CD4-positive, alpha-beta memory T cell (primary cell): ENCODE measurements at places on chromosomes 11 and 22.

GRCh38 chr11:93741882-93742226 lies 382 bp downstream of the C11orf54 start:
- DNase-seq = no peak

DNA sequence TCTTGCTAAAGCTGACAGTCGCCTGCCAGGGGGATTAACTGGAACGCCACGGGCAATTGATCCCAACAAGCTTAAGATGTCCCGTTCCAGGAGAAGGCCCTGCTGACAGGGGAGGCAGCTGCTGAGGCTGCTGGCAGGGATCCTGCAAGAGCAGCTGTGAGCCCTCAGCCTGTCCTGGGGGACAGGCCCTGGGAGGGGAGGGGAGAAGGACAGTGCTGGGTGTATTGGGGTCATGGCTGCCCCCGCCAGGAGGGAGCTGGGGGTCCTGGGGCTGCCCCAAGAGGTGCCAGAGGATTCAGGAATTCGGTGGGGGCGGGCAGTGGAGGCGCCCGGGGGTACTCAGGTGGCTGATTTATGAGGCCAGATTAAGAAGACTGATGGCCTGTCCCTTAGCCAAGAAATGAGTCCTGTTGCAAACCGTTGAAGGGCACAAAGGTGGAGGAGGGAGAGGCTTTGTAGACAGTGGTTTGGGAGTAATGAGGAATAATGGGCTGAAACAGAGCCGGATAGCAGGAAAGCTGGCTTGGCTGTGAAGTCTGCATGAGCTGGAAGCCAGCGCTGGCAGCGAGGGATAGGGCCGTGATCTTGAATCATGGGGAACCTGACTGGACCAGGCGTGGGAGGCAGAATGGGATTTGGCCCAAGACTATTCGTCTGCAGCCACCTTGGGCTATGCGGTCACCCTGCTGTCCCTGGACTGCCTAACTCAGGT lies 133.5 kb downstream of the CACNA1I start:
- DNase-seq = no peak

DNA sequence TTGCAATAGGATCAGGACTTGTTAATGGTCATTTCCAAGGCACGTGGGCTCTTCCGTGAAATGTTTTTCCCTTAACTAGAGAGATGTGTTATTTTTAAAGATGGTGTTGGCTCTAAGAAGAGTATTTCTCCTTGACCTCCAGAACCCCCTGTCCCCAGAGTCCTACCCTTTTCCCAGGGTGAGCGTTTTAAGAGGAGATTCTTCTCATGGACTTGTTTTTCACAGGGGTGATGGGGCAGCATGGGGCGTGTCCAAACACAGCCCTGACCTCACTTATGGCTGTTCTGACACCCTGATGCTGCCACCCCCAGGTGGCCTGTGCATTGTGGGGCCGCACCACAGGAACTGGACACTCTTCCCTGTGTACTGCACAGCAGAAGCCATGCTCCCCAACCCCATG lies 335.7 kb downstream of the TBC1D22A start:
- no peak for DNase-seq

- DNase-seq = no peak
Observed at GRCh38 chr11:110797453-110797852, 85.2 kb upstream of the ARHGAP20 start.

DNA sequence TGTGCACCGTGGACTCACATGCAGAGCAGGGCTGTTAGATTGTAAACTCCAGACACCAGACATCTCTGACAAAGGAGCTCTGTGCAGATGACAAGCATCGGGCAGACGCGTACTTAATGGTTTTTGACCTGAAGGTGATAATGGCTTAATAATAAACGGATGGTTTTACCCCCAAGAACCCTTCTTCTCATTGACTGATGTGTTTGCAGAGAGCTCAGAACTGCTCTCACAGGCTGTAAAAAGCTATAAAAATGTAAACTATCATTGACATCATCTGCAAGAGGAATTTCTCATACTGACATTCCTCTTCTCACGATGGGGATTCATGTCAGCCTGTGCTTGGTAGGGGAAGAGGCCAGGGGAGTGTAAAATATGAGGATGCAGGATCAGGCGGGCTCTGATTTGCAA lies 8.6 kb upstream of the ARHGAP8 start:
- no peak for DNase-seq

DNA sequence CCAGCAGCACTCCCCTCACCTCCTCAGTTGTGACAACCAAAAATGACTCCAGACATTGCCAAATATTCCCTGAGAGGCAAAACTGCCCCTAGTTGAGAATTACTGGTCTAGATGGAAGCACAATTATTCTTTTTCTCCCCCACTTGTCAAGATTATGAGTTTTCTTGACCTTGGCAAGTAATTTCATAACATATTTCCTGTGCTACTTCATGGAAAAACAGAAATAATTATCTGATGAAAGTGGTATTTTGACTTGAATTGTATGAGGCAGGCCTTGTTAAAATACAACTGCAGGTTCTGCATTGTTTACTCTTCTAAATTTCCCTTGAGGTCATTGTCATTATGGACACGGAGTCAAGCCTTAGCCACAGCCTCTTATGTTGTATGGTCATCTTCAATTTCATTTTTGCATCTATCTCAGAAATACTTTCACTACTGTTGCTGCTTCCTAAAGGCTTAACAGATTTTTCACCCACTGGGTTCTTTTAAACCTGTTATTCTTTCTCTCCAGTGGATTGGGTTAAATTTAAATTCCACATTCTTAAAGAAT lies 32.2 kb upstream of the LDLRAD3 start:
- DNase-seq = no peak

DNA sequence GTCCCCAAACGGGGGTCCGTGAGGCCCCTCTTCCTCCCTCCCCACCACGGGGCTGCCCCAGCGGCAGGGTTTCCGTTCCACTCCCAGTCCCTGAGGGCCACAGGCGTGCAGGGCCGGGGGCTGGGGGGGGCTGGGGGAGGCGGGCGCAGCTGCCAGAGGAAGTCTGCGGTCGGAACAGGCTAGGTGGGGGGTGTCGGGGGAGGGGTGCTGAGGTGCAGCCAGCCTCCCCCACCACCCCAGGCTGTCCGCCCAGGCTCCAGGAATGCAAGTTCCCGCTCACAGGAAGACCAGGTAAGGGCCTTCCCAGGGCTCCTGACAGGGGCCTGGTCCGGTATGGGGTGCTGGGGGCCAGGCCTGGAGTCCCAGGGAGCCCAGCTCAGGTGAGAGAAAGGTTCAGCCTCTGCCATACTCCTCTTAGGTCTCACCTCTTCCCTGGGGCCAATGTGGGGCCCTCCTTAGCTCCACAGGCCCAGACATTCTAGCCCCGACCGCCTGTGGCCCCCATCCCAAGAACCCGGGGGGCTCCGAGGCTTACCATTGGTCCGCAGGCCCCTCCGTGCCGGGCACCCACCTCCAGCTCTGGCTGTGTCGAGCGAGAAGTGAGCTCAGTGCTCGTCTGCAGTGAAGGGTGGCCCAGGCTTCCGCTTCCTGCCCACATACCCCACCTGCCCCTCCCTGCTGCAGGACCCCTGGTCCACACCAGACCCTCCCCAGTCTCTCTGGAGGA lies at the start of gene PTPRCAP:
PTPRCAP (minus strand) TSS at position 601 of the 727 bp plus-strand sequence; CDS start at position 538, 63 bp downstream.
- DNase-seq = peak; percentile 80

DNA sequence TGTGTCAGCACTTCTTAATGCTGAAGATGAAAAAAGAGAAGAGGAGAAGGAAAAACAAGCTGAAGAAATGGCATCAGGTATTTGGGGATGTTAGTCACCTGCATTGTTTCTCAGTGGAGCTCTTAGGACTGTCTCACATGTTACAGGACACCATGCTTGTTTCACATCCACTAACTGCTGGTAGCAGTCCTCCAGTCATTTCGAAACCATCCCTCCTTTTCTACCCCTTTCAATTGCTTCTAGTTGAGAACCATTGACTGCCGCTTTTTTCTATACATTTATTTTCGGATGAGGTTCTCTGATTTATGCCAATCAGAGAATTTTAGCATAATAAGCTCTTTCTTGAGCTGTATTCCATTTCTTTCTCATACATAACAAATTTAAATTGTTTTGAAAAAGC lies 21.5 kb downstream of the BIRC2 start:
- DNase-seq = no peak

GRCh38 chr11:71163371-71163770 lies 89.0 kb downstream of the SHANK2 start:
- no peak for DNase-seq

- DNase-seq = no peak
Observed at GRCh38 chr22:48751539-48752437, 1075.9 kb downstream of the BRD1 start.

DNA sequence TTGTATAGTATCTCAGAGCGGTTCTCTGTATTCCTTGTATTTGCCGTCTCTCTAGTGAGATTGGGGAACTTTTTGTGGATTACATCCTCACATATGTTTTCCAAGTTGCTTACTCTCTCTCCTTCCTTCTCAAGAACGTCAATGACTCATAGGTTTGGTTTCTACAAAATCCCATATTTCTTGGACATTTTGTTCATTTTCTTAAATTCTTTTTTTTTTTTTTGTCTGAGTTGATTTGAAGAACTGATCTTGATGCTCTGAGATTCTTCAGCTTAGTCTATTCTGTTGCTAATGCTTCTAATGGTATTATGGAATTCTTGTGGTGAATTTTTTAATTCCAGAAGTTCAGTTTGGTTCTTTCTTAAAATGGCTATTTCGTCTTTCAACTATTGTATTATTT lies 28.4 kb upstream of the SLN start:
- DNase-seq = no peak

DNA sequence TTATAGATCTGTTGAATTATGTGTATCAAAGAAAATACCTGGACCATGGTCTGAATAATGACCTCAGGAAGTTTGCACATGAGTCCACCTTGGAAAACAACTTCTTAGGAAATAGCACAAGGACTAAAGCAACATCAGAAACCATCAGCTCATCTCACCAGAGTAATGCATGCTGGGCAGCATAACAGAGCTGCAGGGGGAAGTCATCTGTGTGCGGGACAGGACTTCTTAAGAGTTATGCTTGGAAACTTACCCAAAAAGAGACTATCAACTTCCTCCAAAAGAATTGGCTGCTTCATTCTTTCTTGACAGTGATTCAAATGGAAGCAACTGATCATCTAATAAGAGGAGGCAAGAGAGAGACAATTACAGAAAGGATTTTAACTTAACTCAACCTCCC lies 2.5 kb downstream of the OR56B4 start:
- no peak for DNase-seq

GRCh38 chr11:46505741-46506482 lies 87.9 kb downstream of the AMBRA1 start:
- DNase-seq = no peak

DNA sequence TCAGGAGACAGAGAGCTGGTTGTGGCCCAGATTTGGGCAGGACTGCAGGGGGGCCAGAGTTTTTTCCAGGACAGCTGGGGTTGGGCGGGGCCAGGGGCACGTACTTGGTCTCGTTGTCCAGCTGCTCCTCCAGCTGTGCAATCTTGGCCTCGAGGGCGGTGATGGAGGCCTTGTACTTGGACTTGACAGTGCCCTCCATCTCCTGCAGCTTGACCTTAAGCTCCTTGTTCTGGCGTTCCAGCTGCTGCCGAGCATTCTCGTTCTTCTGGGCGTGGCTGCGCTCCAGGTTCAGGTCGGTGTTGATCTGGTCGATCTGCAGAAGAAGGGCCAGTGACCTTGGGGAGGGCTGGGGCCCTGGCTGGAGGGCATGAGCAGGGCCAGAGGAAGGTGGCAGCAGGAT lies 32.1 kb downstream of the APOL1 start:
- DNase-seq = no peak

- no peak for DNase-seq
Observed at GRCh38 chr11:2802389-2803185, 83.0 kb downstream of the CDKN1C start.

- DNase-seq = no peak
Observed at GRCh38 chr11:110366291-110366690, 63.5 kb upstream of the FDX1 start.

DNA sequence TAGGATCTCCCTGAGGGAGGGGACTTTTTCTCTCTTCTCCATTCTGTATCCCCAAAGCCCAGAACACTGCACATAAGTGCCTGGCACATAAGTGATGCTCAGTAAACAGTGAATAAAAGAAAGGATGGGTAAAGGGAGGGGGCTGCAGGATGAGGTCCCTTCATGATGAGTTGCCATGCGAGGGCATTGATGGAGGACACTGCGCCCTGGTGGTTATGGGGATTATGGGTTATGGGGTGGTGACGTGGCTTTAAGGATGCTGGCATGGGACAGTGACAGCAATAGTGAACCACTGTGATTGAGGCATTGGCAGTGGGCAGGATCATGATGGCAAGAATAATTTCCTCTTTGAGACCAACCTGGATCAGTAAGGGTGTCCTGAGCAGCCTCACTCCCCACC lies 43.9 kb upstream of the LRRC32 start:
- DNase-seq = no peak

DNA sequence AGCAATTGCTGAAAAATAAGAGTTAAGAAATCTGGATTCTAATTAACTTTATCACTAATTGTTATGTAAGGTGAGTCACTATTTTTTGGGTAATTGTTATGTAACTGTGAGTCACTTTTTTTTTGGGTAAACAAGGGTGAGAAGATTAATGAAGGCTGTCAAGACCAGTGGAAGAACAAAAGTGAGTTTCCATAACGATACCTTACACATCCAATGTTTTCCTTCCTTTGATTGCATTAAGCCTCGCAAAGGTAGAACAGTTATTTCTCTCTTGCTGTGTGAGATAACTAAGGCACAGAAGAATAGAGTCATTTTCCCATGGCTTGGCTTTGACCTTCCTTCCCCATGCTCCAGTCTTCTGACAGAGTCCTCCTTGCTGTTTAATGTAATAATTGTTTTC lies 374.7 kb downstream of the DDX10 start:
- DNase-seq = no peak

GRCh38 chr11:7486781-7487140 lies 1.5 kb downstream of the OLFML1 start:
- DNase-seq = no peak

- DNase-seq = no peak
Observed at GRCh38 chr22:30705710-30706651, 11.3 kb downstream of the OSBP2 start.

DNA sequence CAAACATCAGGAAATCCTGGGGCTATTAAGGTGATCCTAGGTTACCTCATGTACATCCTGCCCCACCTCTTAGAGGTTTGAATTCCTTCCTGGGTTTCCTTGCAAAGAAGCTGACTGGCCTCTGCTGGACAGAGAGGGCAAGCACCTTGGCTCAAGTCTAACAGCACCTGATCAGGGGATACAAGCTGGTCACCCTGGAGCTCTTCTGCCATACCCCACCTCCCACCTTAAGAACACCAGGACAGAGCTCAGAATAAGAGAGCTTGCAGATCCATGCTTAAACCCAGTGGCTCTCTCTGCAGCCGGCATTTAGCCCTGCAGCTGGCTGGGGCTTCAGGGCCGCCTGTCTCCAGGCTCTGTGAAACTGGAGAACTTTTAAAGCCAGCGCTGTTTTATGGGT lies 386.6 kb upstream of the NARS2 start:
- no peak for DNase-seq

- no peak for DNase-seq
Observed at GRCh38 chr22:43183496-43184277, 3.2 kb downstream of the TTLL12 start.

GRCh38 chr11:22556381-22556780 lies 69.2 kb downstream of the FANCF start:
- DNase-seq = no peak
